ENCODE measurements at places on chromosomes 4 and X.

DNA sequence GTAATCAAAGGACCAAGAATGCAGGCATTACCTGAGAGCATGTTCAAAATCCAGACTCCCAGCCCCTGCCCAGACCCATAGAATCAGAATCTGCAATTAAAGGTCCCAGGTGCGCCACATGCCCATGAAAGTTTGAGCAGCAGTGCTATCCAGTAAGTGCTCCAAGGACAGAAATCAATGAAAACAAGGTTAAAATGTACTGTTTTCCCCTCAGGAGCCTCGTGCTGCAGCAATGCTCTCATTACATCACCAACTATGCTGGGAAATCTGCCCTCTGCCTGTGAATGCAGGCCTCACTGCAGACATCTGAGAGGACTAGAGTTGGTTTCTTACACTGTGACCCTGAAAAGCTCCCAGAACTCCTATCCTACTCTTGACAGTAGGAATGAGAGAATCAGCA, 21.1 kb downstream of the ANXA5 start:
- no peak for DNase-seq

DNA sequence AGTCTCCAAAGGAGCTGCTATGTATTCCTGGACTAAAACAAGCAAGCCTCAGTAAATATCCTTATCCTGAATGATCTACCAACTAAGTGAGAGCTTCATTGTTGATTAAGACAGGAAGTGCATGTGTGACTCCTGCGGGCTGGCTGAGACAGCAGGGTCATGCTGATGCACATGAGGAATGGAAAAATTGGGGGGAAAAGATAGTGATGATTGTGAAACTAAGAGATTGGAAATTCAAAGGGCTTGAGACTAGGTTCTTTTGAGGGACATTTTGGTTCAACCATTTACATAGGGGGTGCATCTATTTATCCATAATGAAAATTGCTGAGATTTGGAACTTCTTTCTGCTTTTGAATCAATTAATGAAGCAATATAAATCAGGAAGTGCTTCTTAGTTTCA, 61.1 kb upstream of the C1QTNF7 start:
- DNase-seq = no peak

DNA sequence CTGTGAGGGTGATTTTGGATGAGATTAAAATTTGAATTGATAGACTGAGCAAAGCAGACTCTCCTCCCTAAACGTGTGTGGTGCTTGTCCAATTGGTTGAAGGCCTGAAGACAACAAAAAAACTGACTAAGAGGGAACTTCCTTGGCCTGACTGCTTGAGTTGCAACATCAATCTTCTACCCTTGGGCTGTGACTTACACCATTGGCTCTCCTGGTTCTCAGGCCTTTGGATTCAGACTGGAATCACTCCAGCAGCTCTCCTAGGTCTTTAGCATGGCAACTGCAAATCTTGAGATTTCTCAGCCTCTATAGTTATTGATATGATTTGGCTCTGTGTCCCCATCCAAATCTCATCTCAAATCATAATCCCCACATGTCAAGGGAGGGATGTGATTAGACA, 49.7 kb upstream of the IGFBP7 start:
- no peak for DNase-seq

GRCh38 chr4:91127831-91128230, 1000.6 kb downstream of the CCSER1 start:
- no peak for DNase-seq

DNA sequence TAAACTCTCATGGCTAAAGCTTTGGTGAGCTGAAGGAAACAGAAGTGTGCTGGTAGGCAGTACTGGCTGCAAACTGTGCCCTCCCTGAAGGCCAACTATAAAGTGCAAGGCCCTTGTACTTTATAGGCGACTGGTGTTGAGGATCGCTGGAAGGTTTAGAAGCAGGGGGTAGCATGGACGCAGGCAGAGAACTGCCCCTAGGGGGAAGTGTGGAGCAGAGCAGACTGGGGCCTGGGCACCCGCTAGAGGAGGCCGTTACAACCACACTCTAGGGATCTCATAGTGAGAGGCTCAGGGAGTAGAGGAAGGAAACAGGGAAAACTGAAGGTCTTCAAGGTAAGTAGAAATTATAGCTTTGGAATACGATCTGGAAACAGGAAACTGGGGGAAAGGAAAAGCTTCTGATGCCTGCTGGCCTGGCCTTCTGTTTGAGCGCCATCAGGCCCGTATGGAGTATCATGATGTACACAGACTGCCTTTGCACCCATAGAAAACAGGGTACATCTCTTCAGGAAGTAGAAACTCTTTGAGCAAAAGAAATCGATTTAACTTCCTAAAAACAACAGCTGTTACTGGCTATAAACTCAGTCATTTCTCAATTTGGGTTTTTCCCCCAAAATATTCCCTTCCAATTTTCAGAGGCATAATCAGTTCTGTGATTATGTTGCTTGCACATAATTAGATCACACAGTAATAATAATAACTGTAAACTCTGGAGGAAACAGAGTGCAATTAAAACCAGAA, 23.9 kb upstream of the TMSB4X start:
- DNase-seq = no peak

DNA sequence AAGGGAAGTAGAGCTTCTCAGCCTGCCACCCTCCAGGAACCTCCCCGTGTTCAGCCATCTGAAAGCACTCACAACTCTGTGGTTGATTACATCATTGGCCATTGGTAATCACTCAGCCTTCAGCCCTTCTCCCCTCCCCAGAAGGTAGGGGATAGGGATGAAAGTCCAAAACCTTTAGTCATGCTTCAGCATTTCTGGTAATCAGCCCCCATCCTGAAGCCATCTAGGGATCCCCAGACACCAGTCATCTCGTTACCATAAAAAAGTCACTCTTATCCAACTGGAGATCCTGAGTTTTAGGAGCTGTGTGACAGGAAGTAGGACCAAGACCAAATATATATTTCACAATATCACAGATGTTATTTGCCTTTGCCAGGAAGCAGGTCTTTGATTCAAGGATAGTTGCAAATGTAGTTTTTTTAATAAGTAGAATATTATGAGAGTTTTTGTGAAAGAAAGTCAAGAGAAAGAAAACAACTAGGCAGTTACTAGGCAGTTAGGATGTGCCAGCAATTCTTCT, 364.6 kb upstream of the NOCT start:
- DNase-seq = no peak

DNA sequence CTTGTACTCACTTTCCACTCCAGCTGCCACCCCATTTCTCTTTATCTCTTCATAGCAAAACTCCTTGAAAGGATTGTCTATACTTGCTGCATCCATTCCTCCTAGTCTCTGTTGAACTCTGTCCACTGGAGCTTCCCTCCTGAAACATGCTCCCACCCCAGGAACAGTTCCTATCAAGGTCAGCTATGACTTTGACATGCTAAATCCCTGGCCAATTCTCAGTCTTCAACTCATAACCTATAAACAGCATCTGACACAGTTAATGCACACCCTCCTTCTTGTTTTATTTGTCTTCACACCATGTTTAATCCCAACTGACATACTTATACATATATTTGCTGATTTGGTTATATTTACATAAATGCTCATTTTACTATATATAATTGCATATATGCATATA, 47.8 kb downstream of the SPARCL1 start:
- no peak for DNase-seq

DNA sequence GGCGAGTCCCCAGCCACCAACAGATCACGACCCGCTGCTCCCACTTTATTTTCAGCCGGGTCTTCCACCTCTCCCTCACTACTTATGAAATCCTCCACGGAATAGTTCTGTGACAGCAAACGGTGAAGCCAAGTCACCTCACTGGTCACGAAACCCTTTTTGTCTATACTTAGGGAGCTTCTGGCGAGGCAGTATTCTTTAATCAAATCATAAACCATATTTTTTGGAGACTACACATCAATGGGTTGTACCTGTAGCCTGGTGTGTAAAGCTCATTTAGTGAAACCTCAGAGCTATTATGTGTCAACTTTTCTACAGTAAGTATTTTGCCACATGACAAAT, 809 bp upstream of the H2AZ1 start:
- DNase-seq = no peak

DNA sequence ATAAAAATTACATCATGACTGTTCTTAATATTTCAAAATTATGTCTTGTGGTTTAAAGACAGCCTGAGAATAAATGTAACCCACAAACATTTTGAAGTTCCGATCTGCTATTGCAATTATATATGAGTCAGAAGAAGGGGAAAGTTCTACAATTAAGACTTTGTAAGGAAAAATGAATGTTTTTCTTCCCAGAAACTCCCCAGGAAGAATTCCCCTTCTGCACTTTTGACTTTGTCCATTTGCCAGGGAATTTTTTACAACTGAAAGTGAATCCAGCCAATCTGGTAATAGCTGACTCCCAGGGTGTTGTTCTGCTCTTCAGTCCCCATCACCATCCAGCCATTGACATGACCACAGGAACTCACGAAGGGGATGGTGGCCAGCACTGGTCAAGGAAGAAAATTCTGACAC, 61.6 kb upstream of the NOCT start:
- DNase-seq = no peak

- no peak for DNase-seq
Observed at GRCh38 chrX:21756785-21757529, 959 bp downstream of the SMPX start.

- no peak for DNase-seq
Observed at GRCh38 chr4:147840838-147841738, 109.2 kb downstream of the ARHGAP10 start.

GRCh38 chr4:54678826-54679225, 21.1 kb downstream of the KIT start:
- DNase-seq = no peak

DNA sequence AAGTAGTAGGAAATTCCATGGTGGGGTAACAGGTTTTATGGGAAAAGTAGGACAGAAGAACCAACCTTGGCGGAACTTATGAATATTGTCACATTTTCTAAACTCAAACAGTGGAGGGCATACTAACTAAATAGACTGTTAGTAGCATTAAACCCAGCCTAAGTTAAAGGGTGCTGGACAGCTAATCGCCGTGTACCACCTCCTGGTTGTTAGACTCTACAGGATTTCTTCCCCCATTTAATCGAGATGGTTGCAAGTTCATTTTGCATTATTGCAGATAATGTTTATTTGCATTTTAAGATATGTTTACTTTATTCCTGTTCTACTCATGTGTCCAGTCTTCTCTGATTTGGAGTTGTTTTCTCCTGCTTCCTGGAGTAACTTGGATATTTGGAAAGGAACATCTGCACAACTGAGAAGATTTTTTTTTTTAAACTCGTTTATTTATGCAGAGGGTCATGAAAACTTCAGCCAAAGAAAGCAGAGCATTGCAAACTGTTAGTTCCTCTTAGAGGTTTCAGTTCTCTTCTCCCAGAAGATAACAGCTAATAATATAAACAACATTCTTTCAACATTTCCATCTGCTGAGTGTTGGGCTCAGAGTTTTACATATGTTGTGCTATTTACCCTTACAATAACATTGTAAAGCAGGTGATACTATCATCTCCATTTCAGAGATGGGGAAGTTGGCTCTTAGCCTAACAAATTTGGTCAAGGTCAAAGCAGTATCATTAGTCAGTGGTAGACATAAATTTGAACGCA, 51.5 kb upstream of the TBC1D9 start:
- no peak for DNase-seq

DNA sequence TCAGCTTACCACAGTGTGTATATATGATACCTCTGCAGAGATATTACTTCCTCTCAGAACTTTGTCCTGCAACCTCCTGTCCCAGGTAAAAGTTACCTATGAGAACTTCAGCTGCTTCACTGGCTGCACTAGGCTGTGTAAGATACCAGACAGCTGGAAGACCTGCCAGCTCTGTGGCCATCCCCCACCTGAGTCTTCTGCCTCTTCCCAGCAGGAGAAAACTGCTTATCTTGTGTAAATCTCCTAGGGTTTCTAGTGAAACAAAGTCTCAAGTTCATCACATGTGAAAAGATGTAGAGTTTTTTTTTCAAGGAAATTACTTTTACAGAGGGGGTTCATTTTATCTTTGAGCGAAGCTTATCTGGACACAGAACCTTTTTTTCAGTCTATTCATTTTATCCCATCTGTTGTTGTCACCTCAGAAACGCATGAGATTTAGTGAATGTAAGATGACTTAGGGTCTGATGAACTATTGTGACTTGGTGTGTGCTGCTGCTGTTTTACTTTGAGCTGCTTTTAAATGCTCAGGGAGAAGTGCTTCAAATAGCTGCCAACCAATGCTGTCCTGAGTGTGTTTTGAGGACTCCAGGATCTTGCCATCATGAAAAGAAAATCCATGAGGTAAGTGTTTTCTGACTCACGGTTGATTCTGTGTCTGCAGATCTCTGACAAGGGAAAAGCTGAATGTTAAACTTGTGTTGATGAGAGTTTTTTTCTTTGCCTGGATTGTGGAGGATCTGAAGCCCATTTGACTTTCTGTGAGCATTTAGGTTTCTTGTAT, 187.8 kb downstream of the FRAS1 start:
- no peak for DNase-seq

GRCh38 chrX:110341189-110342035, 17.2 kb upstream of the RTL9 start:
- DNase-seq = no peak

GRCh38 chr4:158159054-158159717, 13.6 kb downstream of the GASK1B start:
- no peak for DNase-seq

- no peak for DNase-seq
Observed at GRCh38 chr4:13981499-13981898, 354.0 kb upstream of the BOD1L1 start.

- no peak for DNase-seq
Observed at GRCh38 chr4:80112236-80112635, 39.2 kb upstream of the ANTXR2 start.

GRCh38 chrX:25052798-25053534, 37.2 kb upstream of the ARX start:
- DNase-seq = no peak

GRCh38 chr4:38769857-38770256, 12.9 kb downstream of the TLR10 start:
- DNase-seq = no peak

- DNase-seq = no peak
Observed at GRCh38 chr4:113659127-113659526, 102.4 kb downstream of the CAMK2D start.

DNA sequence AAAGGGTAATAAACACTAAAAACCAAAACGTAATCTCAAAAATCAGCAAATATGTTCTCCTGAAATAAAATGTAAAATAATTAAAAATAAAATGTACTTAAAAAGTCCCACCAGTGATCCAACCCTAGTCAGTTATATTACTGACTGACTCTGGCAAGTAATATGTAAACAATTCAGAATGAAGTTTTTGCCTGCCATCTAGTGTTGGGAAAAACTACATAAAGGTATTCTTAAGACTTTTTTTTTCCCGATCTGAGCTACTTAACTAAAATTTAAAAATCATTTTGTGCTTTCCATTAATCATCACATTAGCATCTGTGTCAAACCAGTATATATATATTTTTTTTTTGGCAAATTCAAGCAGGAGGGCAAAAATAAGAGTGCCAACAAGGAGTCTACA, 24.0 kb downstream of the RCHY1 start:
- DNase-seq = no peak

- DNase-seq = no peak
Observed at GRCh38 chr4:14265651-14266050, 638.1 kb upstream of the BOD1L1 start.

GRCh38 chr4:113153529-113154101, 104.2 kb downstream of the ANK2 start:
- DNase-seq = no peak

GRCh38 chr4:6641971-6642320, 1.5 kb downstream of the MRFAP1 start:
- no peak for DNase-seq

- no peak for DNase-seq
Observed at GRCh38 chr4:126753592-126753991, 879.2 kb upstream of the INTU start.

GRCh38 chr4:36426741-36427140, 145.3 kb downstream of the DTHD1 start:
- no peak for DNase-seq

- DNase-seq = no peak
Observed at GRCh38 chr4:53185869-53186585, 179.8 kb downstream of the SCFD2 start.
